ENCODE measurements at places on chromosomes 12 and 14. TPM values are rescaled to one million over a fixed set of nuclear protein-coding genes. Genes with fewer than 3 reads are reported as not detected.

EIF2S3B gene
- polyA plus RNA-seq, result 1.7 TPM

- DNase-seq, result no peak
These were observed 14.2 kb downstream of the WIF1 start for GRCh38 chr12:65106948-65107347.

SAMD15 gene
- polyA plus RNA-seq, result 3.1 TPM

GRCh38 chr14:21852061-21852664 lies 178.5 kb upstream of the OR4E1 start:
- DNase-seq, result no peak

CLSTN3 gene
- polyA plus RNA-seq, result 68.1 TPM

GALNT4 gene
- polyA plus RNA-seq, result 6.4 TPM

DNA sequence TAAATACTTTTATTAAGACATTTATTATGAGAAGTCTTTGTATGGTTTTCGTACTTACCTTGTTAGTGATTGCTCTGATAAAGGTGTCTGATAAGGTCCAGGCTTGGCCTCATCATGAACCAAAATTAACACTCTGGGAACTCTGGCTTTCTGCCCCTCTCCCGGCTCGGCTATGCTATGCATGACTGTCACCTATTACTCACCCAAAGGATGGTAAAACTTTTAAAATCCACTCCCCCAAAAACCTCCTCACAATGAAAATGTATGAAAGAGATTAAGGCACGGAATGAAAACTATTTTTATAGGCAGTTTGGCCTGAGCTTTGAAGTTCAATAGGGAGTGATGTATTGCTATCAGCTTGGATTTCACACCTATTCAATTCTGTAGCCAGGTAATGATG lies 217.3 kb upstream of the TBX3 start:
- no peak for DNase-seq

GRCh38 chr12:46179693-46180452 lies 89.0 kb downstream of the SLC38A1 start:
- no peak for DNase-seq

AMDHD1 gene
- polyA plus RNA-seq, result 1.1 TPM

GRCh38 chr14:61718039-61718438 lies 22.7 kb downstream of the HIF1A start:
- no peak for DNase-seq

GRCh38 chr14:101109981-101110728 lies 206.6 kb upstream of the RTL1 start:
- no peak for DNase-seq

RNASE1 gene
- 401 TPM for polyA plus RNA-seq

GRCh38 chr12:100221523-100221922 lies 20.9 kb downstream of the ACTR6 start:
- no peak for DNase-seq

DNA sequence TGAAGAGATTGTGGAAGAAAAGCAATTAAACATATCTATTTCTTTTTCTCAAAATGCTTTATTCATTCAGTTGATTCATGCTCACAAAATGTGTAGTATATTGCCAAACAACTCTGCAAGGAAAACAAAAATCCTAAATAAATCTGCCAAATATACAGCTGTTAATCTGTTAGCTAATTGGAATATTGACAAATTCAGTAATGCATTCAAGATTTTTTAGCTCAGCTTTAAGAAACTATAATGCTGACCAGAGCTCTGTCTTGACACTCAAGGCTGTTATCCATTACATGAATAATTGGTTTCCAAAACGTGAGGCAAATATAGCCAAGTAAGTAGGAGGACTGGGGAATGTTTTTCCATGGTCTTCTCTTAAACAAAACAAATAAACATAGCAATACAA lies 146.8 kb downstream of the TMTC2 start:
- DNase-seq, result no peak

INHBC gene
- polyA plus RNA-seq, result 0.27 TPM

WNT1 gene
- polyA plus RNA-seq, result not detected

IFNG-AS1 gene
- polyA plus RNA-seq, result not detected

- DNase-seq, result peak; percentile 55
These were observed 3.6 kb upstream of the ARID2 start for GRCh38 chr12:45725631-45726602.

SLC17A8 gene
- 3.2 TPM for polyA plus RNA-seq

DNA sequence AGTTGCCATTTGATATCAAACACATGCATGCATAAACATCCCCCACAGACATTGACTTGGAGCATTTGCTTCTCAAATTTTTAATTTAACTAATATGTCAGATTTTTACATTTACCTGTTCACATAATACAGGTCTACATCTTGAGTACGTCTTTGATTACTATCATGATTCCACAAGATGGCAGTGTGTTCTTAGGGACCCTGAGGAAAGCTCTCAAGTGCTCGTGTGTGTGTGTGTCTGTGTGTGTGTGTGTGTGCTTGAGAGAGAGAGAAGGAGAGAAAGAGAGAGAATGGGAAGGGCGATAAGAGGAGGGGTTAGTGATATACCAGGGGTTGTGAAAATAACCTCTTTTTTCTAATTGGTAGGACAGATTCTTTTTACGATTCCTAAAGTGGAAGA lies 167.1 kb upstream of the OR4E1 start:
- no peak for DNase-seq

DNA sequence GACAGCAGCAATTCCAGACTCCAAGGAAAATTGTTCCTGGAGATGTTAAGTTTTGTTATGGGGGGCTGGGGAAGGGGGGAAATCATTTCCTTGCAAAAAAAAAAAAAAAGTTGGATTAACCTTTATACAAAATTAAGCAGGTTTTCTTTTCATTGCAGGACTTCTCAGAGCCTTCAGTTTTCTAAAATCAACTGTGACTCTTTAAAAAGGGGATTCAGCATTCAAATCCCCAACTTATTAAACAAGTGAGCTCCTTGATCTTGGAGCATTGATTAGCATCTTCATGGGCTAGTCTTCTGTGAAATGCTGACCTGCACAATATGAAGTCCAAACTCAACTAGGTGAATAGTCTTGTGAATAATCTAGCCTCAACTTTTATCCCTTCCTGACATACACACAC lies 7.1 kb downstream of the TC2N start:
- no peak for DNase-seq

DNA sequence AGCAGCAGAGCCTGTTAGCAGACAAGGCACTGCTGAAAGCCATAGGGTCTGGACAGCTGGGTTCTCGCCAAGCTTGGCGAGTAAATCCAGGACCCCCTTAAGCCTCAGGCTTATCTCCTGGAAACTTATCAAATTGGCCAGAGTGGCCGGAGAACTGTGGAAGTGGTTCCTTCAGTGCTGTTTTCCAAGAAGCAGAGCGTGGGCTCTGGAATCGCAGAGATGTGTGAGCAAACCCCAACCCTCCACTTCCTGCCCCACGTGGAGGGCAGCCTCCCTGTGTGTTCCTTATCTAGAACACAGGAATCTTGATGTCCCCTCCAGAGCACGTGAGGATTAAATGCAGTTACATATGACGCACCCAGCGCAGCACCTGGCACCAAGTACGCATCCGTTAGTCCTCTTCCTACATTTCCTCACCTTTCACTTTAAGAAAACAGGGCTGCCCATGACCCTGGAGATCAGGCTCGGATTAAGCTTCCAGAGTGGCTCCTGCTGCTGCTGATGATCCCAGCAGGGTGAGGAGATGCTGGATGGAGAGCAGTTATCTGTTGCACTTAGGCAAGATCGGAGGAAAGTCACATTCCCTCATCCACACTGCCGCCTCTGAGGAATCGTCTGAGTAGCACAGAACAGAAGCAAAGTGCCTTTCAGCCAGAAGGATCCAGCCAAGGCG lies 35.0 kb downstream of the MMAB start:
- no peak for DNase-seq

GRCh38 chr12:115394496-115395220 lies 710.7 kb upstream of the TBX3 start:
- DNase-seq, result no peak

DNA sequence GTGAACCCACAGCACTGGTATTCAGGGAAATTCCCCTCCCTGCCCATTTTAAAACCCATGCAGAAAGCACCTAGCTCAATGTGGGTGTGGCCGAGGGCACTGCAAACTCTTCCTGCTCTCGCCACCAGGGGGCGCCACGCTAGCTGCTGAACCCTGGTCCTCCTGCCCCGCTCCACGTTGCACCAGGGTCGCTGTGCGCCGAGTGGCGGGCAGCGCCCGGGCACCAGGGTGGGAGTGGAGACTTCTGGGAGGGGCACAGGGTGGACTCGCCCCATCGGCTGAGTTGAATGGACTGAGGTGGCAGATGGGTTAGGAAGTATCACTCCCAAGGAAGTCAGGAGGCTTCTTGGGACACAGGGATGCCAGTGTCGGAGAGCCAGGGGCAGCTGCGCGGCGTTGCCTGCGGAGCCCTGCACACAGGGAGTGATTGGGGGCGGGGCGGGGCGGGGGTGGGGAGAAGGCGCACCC lies 48.1 kb upstream of the BCL11B start:
- DNase-seq, result peak; percentile 8

AGAP2 gene
- 0.27 TPM for polyA plus RNA-seq

GRCh38 chr12:47889040-47889439 lies 15.8 kb downstream of the VDR start:
- no peak for DNase-seq

Measured in right lung (tissue), 10 donors.